ENCODE measurements at places on chromosomes 13 and 19.

GRCh38 chr13:74206061-74206561 is 71.9 kb upstream of the KLF12 start:
- no peak for DNase-seq

- DNase-seq: peak; percentile 31
Measured at GRCh38 chr19:9836021-9836420, 903 bp downstream of the PIN1 start.

GRCh38 chr19:1675633-1676350 is 23.4 kb upstream of the TCF3 start:
- DNase-seq: no peak

DNA sequence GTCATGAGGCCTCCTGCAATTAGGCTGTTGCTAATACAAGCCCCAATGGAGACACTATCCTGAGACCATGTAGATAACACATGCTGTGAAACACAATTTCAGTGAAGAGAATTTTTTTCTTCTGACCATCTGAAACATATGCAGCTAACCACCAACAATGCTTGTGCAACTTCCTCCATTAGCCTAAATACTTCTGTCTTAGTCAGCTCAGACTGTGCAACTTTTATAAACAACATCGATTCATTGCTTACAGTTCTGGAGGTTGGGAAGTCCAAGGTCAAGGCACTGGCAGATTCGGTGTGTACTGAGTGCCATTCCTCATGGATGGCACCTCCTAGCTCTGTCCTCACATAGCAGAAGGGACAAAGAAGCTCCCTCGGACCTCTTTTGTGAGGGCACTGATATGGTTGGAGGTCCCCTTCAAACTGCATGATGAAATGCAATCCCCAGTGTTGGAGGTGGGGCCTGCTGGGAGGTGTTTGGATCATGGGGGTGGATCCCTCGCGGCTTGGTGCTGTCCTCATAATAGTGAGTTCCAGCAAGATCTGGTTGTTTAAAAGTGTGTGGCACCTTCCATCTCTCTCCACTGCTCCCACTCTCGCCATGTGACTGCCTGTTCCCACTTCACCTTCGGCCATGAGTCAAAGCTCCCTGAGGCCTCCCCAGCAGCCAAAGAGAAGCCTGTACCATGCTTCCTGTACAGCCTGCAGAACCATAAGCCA is 27.7 kb downstream of the STK24 start:
- no peak for DNase-seq

GRCh38 chr13:99307648-99308339 is 595 bp upstream of the GPR183 start:
- DNase-seq: peak; percentile 82

DNA sequence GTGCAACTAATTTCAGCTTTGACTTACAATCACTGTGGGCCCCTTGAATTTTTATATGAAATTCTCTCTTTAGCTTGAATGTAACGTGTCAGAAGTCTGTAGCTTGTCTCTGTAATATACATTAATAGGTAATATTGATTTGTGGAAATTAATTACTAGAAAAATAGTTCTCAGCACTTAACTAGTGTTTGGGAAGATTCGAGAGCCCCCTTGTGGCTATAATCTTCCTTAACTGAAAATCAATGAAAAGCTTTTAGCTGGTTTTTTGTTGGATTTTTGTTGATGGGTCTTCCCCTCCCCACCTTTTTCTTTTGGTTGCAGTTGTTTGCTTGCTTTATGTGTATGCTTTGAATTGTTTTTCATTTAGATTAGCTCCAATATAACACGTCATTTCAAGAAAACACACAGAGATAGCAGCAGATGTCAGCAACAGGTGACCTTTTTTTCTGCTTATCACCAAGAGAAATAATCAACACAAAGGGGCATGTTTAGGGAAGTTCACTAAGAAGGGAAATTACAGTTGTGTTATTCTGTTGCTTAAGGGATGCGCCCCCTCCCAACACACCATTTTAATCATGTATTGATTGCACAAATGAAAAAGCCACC is 176.8 kb downstream of the OXGR1 start:
- DNase-seq: peak; percentile 16

DNA sequence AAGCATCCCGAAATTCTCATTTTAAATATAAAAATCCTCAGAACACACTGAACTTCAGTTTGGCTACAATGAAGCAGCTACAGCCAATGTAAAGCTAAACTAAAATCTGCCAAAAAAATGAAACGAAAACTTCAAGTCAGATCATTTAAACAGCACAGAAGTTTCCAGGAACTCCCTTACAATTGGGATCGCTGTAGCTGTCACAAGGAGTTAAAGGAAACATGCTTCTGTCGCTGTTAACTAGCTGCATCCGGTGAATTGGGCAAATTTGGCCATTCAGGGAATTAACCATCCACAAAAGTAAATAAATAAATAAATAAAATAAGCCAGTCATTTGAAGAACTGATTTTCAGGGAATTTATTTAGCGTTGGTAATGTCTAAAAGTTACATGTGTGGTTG is 77.0 kb upstream of the PEG3 start:
- DNase-seq: no peak

DNA sequence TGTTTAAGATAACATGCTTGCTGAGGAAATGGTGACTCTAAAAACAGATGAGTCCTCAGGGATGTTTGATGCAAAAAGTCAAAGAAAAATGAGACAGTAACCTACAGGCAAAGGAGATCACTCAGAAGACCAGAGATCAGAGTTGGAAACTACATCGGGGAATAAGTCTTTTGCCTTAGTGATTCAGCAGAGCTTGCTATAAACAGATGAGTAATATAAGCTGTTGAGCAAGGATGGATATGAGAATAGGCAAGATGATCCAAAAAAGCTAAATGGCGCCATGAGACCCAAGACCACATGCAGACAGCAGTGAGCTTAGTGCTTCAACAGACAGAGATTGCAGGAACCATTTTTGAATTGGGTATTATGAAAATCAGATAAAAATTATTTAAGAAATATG is 168.6 kb downstream of the POSTN start:
- no peak for DNase-seq

DNA sequence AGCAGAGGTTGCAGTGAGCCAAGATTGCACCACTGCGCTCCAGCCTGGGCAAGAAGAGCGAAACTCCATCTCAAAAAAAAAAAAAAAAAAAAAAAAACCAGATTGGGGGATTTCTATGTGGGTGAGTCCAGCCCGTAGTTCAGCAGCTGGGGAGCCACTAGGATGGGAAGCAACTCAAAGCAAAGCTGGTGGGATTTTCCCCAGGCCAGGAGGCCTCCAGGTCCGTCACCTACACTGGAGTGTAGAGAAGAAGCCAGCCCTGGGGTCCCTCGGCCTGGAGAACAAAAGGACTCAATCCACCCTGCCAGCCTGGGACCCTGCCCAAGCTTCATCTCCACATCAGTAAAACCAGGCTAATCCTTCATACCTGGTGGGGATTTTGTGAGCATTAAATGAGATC is 121.3 kb upstream of the CACNA1A start:
- DNase-seq: no peak

DNA sequence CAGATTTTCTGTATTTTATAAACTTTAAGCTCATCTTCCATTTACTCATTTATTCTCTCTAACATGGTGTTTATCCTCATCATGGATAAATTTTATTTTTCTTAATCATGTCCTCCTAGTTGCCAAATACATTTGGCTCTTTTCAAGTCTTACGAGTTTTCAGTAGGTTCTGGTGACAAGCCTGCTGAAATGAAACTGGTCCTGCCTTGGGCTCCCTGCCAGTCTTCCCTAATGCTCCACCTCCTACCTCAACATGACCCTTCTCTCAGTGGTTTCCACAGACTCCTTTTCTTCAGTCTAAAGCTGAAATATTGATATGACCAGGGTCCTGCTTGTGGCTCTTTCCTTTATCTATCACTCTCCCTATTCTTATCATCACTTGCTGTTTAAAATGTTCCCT is 81.2 kb downstream of the TRPC4 start:
- no peak for DNase-seq

DNA sequence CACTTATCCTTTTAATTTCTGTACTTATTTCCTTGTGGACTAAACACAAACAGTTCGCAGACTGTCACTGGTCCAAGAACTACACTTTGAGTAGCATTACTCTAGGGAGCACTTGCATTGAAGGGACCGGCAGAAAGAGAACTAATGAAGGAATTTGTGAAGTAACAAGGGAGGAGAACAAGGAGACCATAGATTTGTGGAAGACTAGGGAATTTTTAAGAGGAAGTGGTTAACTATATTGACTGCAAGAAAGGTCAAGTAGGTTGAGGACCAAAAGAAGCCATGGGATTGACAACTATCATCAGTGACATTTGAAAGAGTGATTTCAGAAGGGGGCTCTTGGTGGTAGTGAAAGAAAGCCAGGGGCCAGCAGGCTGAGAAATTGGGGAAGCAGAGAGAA is 4.0 kb upstream of the RB1 start:
- DNase-seq: no peak

- DNase-seq: no peak
Measured at GRCh38 chr13:81058916-81059290, 718.0 kb upstream of the SPRY2 start.

DNA sequence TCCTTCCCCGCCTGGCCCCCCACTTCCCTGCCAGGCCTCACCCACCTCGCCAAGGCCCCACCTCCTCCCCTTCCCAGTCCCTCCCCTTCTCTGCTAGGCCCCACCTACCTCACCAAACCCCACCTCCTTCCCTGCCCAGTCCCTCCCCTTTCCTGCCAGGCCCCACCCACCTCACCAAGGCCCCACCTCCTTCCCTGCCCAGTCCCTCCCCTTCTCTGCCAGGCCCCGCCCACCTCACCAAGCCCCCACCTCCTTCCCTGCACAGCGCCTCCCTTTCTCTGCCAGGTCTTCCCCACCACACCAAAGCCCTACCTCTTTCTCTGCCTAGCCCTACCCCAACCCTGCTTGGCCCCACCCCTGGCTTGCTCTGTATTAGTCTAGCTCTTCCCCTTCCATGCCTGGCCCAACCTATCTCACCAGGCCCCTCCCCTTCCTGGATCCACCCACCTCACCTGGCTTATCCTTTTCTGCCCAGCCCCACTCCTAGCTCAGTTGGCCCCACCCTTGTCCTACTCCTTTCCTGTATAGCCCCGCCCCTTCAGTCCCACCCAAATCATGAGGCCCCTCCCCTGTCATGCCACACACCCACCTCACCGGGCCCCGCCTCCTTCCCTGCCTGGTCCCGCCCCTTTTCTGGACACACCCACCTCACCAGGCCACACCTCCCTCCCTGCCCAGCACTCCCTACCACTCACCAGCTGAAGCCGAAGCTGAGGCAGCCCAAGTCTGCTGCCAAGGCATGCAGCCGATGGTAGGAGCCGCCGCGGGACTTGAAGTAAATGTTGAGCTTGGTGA is 16.2 kb downstream of the CERS1 start:
- peak; percentile 31 for DNase-seq

- DNase-seq: no peak
Measured at GRCh38 chr19:9362905-9363304, at the start of gene ZNF177. TSS of gene ZNF177 (plus strand) at chr19:9363013. CDS start at chr19:9378312, 15,299 bp downstream.

Data from lung microvascular endothelial cell (primary cell).